ENCODE measurements at places on chromosomes 3 and 15.

GRCh38 chr15:22944651-22945050 is 35.5 kb downstream of the CYFIP1 start:
- no peak for DNase-seq

DNA sequence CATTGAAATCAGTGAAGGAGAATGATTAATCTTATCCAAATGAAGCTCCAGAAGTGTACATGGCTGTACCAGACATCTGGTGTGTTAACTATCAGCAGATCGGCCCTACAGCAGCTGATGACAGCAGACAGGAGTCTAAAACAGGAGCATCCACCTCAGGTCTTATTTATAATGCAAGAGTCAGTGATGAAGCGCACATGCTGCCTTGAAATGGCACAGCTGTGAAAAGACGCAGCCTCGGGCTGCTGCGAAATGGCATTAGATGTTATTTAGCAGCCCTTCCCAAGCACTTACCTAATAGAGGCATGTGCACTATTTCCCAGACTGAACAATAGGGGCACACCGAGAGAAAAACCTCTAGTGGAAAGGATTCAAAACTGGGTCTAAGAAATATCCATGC is 472.3 kb upstream of the CBLB start:
- no peak for DNase-seq

DNA sequence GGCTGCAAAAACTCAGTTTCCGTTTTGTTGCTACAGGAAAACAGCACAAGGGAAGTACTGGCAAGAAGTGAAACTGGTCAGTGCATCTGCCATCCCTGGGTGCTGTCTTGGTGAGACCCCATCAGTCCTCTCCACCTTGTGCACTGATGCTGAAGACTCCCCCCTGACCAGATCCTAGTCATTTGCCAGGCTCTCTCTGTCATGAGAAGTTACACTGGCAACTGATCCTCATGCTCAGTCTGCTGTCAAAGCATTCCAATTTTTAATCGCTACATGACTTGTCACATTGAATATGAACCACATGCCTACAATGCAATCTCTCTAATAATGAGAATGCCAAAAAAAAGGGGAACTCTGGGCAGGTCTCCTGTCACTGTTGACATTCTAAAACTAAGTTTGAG is 296.5 kb downstream of the ZIC1 start:
- DNase-seq: no peak

DNA sequence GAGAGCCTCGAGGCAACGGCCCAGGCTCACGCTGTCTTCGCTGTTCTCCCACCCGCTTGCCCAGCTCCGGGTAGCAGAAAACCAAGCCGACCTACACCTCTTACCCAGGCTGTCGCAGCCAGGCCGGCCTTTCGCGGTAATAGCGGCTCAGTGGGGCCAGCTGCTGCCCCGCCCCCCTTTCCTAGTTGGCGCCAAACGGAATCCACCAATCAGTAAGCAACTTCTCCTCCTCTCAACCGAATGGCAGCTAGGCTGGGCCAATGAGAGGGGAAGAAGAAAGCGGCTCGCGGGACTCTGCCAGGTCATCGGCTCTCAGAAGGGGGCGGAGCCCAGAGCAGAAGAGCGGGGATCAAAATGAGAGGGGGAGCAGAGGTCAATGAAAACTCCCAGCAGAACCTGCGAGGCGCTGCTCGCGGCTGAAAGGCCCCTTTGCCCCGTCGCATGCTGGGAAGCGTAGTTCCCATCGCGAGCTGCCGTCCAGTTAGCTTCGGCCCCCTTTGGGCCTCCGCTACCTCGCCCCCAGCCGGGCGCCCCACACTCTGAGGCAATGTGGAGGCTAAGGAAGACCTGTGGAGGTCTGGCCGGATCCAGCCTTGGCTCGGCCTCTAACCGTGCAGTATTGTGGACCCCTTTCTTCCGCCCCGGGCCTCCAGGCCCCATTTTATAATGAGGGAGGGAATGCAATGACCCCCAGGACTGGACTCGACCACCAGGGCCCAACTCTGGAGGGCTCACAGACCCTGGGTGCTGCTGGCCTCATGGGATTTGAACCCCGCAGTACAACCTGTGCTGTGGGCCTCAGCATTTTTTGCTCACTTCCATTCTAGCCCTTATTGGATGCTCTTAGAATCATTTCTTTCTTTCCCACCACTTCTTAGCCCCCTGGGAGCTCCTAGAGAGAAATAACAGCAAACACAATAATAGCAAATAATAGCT is at the start of gene CDC25A:
Gene CDC25A (minus strand): TSS at position 152 of the 936 bp plus-strand sequence. CDS start 470 bp downstream, outside the sequence.
- DNase-seq: peak; percentile 97

- no peak for DNase-seq
Measured at GRCh38 chr15:29942548-29942947, 120.3 kb upstream of the TJP1 start.

- DNase-seq: no peak
Measured at GRCh38 chr3:175065497-175065896, 206.4 kb downstream of the NAALADL2 start.

DNA sequence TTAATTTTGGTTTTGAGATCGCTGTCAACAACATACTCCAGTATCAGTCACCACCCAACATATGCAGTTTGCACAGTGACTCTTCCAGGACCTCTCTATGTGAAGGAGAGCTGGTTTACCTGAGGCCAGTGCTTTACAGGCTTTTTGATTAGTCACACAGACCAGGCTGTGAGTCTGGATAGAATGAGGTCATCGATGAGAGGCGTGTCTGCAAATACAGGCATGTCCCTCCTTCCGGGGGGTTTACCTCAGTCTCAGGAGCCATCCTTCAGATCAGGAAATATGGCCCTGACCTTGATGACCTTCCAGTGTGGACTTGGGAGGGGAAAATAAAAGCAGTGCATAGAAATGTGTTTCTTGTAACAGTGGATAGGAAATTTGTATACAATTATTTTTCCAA is 46.9 kb downstream of the KBTBD12 start:
- no peak for DNase-seq

DNA sequence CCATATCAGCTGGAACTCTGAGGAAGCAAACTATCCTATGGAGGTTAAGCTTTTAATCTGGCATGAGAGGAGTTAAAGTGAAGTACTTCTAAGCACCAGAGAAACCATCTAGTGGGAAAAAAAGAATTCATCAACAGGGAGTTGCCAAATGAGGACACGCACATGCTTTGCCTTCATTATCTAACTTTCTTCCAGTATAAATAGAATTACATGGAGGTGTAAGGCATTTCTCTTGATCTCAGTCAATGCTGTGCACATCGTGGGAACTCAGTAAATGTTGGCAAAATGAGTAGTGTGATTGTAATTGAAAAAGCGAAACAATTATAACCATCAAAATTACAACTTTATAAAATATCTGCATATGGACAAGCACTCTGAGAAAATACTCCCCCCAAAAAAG is 8.0 kb upstream of the GSK3B start:
- no peak for DNase-seq

- DNase-seq: peak; percentile 95
Measured at GRCh38 chr3:25427942-25428788, at the start of gene RARB. Gene RARB (plus strand): TSS chr3:25428263. CDS start chr3:25428732, 469 bp downstream.

- no peak for DNase-seq
Measured at GRCh38 chr15:65212097-65212496, 824 bp upstream of the CILP start.

- DNase-seq: no peak
Measured at GRCh38 chr15:76968306-76968705, 26.6 kb upstream of the PSTPIP1 start.

Data from right renal cortex interstitium (tissue), 3 donors.